ENCODE measurements at places on chromosomes 2 and 18.

DNA sequence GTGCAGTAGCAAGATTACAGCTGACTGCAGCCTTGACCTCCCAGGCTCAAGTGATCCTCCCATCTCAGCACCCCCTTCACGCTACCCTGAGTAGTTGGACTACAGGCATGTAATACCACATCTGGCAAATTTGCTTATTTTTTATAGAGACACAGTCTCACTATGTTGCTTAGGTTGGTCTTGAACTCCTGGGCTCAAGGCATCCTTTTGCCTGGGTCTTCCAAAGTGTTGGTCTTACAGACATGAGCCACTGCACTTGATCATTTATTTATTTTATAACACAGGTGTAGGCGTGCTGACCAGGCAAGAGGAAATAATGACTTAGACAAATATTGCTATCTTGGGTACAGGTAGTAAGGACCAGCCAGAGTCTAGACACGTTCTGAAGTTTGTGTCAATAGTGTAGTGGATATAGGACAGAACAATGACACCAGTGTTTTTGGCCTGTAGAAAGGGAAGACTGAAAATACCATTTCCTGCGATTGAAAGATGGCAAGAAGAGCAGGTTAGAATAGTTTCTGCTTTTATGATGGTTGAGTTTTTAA lies 71.0 kb upstream of the THUMPD2 start:
- DNase-seq = no peak

DNA sequence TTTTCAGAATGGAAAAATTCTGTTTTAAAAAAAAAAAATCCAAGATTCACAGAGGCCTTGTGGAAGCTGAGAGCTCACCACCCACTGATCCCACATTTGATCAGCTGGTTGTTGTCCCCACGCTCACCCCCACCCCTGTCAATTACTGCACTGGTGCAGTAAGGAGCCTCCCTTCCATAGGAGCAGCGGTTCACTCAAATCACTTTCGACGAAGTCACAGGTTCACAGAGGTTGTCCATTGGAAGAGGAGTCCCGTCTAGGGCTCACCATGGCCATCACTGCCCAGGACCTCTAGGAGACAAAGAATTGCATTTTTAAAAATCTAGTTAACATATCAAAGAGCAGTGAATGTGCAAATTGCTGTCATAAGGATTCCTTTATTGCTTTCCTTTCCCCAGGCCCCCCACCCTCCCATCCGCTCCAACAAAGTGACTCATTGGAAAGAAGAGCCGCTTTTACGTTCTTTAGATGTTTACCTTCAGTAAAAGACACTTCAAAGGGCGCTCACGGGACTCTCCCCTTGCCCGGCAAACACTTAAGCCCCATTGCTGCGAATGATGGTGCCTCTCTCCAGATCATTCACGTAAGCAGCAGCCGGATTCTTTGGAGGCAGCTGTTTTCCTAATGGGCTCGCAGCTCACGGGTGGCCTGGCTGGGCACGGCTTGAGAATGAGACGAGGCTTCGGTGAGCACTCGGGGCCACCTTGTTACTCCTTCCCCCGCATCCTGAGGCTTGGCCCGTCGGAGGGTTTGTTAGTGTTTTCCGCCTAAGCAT lies 165.5 kb upstream of the SALL3 start:
- no peak for DNase-seq

DNA sequence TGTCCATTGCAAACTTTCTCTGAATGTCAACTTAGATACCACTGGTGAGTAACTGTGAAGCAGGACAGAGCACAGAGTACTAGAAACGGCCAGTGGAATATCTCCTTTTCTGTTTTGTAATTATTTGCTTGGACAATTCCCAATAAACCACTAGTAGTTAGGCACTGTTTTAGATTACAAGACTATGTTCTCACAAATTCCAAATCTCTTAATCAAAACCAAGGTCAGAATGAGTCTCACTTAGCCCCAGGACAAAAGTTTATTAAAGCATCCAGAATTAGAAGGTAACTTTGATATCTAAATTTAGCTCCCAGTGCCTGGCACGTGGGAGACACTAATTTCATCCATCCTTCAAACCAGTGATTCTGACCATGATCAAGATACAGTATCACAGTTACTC lies 89.0 kb downstream of the ZNF521 start:
- no peak for DNase-seq

DNA sequence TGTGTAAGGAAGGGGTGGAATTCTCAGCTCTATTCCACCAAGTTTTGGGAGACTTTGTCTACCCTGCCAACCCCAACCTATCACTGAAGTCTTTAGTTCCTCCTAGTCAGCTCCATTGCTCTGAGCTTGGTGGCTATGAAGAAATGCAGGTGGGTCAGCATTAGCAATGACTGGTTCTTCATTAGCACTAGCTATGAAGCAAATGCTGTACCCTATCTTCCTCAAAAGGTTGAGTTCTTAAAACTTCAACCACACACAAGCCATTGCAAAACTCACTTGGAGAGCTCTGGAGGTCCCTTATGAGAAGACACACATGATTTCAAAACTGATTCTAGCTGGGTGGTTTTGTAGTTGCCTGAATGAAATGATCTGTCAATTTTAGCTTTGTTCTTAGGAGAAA lies 193.8 kb downstream of the IKZF2 start:
- no peak for DNase-seq

DNA sequence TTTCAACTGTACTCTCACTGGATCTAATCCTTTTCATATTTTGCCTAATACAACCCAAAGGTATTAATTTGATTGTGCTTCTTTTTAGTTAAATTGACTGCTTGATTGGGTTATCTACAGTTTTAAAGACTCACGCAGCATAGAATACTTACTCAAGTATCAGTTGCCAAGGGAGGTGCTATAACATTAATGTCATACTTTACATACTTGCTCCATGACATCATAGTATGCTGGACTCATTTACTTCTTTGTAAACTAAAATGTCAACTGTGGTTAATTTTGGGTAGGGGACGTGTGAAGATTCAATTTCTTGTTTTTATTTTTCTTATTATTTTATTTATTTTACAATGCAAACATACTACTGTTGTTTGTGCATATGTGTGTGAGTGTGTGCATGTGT lies 716.2 kb upstream of the VRK2 start:
- no peak for DNase-seq
